Stimulated activated CD8-positive, alpha-beta memory T cell treated with anti-CD3 and anti-CD28 coated beads, Interleukin-4, amount 100 ng/mL, for 1 hour (primary cell): ENCODE measurements at places on chromosomes 4 and X.

DNA sequence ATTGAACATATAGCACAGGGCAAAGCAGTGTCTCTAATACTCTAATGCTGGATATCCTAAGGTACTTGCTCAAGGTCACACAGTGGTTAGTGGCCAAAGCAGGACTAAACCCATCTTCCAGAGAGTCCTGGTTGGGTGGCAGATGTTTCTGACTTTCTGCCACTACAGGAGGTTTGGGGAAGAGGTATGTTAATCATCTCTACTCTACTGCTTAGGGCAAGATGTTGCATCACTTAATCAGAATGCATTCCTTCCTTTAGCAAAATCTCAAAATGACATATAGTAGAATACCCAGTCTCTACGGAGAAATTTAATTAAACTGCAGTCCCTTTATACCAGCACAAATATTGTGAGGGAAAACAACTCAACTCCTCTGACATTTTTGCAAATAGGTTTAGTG is 190.7 kb upstream of the FAM241A start:
- no peak for DNase-seq

DNA sequence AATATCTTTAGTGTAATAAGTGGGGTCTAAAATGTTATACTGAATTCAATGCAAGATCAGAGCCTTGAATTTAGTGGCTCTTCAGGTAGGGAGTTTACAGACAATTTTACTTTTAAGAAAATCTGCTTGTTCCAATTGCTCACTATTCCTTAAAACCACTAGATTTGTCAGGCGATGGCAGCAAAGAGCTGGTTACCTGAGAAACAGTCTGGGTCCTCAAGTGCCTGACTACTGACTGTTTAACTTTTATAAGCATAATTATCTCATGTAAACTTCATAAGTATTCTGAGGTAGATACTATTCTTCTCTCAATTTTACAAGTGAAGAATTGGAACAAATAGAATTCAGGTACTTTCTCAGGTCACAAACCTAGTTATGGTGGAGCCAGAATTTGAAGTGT is 84.3 kb downstream of the RRAGB start:
- no peak for DNase-seq

- no peak for DNase-seq
Observed at GRCh38 chr4:89283226-89284009, 24.2 kb downstream of the GPRIN3 start.

DNA sequence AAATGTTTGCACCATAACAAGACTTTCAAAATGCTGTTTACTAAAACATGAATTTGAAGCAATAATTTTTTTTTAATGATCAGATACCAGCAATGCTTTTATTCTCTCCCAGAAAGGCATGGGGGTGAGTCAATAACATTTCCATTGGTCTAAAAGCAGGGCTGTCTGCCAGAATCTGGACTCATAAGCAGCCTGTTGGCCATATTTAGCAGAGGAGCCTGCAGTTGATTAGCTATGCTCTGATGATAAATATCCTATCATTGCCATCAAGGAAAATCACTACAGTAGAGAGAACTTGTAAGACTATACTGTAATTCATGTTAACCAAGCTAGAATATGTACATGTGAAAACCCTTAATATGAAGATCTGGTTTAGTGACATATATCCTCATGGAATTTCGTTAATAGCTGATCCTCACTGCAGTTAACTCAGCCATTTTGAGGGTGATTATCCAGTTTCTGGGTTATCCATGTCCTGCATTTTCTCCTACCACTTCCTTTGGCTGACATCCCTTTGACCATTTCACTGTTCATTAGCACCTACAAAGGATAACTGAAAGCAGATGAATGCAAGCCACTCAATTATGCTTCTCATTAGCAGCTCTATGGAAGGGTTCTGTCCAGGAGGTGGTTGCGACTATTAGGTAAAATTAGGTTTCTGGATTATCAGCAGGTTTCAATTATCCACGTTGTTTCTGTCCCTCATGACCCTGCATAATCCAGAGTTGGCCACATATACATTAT is 72.9 kb upstream of the DIAPH2 start:
- DNase-seq = no peak

DNA sequence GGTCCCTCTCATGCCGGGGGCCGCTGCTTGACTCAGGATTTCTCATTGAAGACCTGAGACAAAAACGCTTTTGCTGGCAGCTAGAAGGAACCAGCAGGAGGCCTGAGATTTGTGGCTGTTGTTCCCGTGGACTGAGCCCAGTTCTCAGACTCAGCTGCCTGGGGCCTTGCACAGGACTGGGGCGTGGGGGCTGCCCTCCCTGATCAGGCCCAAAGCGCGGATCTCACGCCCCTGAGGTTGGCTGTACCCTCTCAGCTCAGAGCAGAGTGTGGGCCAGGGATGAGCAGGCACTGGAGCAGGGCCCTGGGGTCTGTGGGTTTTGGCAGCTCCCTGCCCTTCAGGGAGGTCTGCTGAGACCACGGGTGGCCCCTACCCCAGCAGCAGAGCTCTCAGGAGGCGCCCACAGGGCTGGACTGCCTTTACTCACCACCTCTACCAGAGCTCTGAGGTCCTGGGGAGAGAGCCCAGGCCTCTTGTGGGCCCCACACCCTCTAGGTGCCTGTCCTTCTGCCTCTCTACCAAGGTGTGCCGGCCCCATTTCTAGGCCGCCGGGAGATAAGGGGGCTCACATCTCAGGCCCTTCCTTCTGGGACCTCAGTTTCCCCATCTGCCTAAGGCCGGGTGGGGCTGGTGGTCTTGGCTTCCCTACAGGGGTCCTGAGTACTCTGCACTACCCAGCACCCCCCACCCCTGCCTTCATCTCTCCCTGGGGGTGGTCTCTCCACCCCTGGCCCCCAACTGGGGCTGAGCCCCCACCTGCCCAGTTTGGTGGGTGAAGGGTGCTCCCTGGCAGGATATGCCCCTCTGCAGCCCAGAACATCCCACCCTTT is 5.6 kb downstream of the MSANTD1 start:
- DNase-seq = no peak
